ENCODE measurements at places on chromosomes 1 and 21. TPM values are rescaled to one million over a fixed set of nuclear protein-coding genes. Genes with fewer than 3 reads are reported as not detected.

LENEP gene
- 1.4 TPM for polyA plus RNA-seq

HENMT1 gene
- 13.2 TPM for polyA plus RNA-seq

ATP5PO gene
- 320 TPM for polyA plus RNA-seq

DRAXIN gene
- polyA plus RNA-seq, result 1.2 TPM

SNAPIN gene
- polyA plus RNA-seq, result 54.5 TPM

DNA sequence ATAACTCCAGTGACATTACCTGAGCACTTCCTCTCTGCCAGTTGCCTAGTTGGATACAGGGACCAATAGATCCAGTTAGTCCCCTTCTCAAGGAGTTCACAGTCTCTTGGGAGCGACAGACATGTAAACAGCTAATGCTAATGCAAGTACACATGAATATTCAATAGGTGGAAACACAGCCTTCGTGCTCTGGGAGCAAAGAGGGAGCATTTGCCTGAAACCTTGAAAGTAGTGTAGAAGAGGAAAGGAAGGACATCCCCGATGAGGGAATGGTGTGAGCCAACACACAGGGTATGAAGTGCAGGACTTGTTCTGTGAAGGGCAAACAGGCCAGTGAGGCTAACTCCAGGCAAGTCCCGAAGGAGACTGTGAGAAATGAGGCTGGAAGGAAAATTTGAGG, 3.8 kb upstream of the TMEM222 start:
- no peak for DNase-seq

- no peak for DNase-seq
These were observed 50.1 kb downstream of the FOXD2 start for GRCh38 chr1:47487850-47488450.

- DNase-seq, result no peak
These were observed 420.1 kb downstream of the DISC1 start for GRCh38 chr1:232046451-232047306.

GRCh38 chr1:99788896-99789295, 22.5 kb upstream of the FRRS1 start:
- DNase-seq, result no peak
